Activated naive CD4-positive, alpha-beta T cell treated with Interleukin-2 at 50 U/mL for 16 hours (primary cell): ENCODE measurements at places on chromosomes 12 and 14.

GRCh38 chr14:101598159-101598558 is 36.9 kb downstream of the DIO3 start:
- no peak for DNase-seq

DNA sequence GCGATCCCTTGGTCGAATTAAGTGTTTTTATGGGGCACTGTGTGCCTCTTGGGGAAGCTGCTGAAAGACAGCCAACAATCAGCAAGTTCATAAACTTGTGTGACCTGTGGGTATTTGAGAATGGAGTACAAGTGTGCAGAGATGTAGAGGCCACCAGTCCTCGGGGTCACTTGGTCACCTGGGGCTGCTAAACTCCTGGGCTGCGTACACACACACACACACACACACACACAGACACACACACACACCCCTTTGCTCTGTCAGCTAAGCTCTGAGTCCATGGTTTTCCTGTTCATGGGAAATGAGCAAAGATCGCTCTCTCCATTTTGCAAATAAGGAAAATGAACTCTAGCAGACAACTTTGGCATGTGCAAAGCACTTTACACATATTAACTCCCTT is 24.5 kb downstream of the DYRK4 start:
- no peak for DNase-seq

GRCh38 chr14:103319422-103319821 is 14.6 kb upstream of the EIF5 start:
- DNase-seq = no peak

DNA sequence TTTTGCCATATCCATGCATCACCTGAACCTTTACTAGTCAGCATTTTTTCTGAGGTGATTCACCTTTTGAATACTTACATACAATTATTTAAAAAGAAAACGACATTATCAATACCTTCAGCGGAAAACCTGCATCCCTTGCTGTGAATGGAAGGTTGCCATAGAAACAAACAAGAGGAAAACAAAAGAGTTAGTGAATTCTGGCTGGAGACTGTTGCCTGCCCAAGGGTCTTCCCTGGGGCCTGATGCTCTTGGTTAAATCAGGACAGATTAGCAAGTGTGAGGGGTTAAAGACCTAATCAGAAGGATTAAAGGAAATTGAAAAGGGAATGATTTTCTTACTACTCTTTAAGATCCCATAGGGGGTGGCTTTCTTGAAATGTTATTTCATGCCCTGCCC is 96.0 kb upstream of the WSCD2 start:
- DNase-seq = no peak

- no peak for DNase-seq
Measured at GRCh38 chr14:93951635-93952540, 24.5 kb downstream of the ASB2 start.

GRCh38 chr12:16266085-16266484 is 11.4 kb downstream of the SLC15A5 start:
- no peak for DNase-seq

GRCh38 chr12:64087761-64088160 is 134.3 kb downstream of the KICS2 start:
- DNase-seq = no peak

- DNase-seq = no peak
Measured at GRCh38 chr14:80426683-80427082, 215.4 kb upstream of the DIO2 start.

GRCh38 chr12:34406228-34406995 is 384.1 kb downstream of the ALG10 start:
- no peak for DNase-seq

GRCh38 chr14:106166232-106166631 is 639.8 kb downstream of the TMEM121 start:
- no peak for DNase-seq

DNA sequence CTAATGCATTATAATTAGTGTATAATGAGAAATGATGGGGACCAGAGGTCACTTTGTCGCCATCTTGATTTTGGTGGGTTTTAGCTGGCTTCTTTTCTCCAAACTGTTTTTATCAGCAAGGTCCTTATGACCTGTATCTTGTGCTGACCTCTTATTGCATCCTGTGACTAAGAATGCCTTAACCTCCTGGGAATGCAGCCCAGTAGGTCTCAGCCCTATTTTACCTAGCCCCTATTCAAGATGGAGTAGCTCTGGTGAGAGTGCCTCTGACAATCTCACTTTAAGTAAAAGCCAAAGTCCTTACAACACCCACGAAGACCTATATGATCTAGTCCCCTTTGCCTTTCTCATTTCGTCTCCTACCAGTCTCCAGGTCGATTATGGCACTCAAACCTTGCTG is 28.3 kb upstream of the STRAP start:
- no peak for DNase-seq

GRCh38 chr12:89889062-89889461 is 180.4 kb upstream of the ATP2B1 start:
- no peak for DNase-seq

DNA sequence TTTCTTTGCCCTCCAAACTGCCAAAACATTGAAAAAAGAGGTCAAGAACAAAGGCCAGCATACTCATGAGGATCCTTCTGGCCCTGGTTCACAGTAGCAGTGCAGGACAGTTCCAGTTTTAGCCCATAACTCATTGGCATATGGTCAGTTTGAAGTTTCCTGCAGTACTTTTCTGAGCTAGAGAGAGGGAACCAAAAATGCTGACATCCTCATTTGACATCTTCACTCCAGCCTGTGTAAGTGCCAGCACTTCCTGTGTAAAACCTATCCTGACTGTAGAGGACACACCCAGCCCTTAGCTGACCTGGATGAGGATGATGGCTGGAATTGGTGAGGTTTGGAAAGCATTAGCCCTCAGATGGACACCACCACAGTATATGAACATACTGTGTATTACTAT is 84.1 kb downstream of the FGD4 start:
- no peak for DNase-seq

- no peak for DNase-seq
Measured at GRCh38 chr14:89374908-89375307, 42.1 kb downstream of the FOXN3 start.
